ENCODE measurements at places on chromosomes 4 and X.

GRCh38 chr4:912548-913279 lies 19.4 kb downstream of the GAK start:
- DNase-seq = no peak

DNA sequence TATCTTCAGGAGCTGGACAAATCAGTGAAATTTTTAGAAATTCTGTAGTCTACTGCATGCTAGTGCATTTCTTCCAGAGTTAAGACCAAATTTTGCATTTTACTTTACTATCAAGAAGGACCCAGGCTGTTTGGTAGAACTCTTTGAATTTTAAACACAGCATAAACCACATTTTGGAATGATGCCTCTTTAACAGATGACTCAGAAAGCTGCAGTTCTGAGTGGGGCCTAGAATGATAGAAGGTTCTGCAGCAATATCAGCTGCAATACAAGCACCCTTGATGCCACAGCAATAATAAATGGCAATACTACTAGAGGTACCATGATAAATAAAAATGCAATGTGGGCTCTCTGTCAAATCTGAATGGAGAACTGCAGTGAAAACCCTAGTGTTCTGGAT lies 198.7 kb downstream of the TMA16 start:
- DNase-seq = no peak

DNA sequence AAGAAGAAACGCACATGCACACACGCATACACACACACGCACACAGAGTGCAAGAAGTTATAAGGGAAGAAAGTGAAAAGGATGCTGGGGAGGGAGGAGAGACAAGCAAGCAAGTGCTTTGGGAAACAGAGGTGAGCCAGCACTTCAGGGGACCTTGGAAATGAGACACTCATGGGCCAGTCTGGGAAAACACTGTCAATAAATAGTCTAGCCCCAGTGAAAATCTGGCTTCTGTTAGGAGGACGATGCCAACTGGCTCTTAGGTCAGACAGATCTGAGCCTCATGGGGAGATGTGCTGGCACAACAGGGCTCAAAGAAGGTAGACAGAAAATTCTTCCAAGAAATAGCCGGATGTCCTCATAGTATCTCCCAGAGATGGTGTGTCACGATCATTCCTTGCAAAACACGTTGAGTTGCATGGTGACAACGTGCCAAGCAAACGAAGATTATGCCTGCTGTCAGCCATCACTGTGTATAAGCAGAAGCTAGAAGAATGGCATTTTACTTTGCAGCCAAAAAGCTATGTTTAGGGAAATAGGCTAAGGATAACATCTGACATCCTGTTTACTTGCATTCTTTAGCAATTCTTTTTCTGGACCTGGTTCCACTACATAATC lies 557 bp upstream of the ARHGEF6 start:
- DNase-seq = no peak

DNA sequence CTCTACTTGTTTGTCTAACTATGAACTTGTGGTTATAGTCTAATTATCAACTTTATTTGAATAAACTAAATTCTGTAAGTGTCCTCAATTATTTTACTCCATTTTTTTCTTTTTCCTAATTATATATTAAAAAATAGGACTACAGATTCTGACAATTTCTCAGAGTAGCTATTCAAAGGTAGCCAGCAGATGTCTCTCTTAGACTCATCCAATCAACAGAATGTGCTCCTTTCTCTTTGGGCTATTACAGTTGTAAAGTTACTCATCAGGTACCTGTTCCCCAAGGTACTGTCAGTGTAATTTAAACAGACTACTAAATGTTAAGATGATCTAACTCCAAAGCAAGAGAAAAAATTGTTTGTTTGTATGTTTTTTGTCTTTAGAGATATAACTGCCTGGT lies 248.6 kb downstream of the PCDH18 start:
- no peak for DNase-seq

DNA sequence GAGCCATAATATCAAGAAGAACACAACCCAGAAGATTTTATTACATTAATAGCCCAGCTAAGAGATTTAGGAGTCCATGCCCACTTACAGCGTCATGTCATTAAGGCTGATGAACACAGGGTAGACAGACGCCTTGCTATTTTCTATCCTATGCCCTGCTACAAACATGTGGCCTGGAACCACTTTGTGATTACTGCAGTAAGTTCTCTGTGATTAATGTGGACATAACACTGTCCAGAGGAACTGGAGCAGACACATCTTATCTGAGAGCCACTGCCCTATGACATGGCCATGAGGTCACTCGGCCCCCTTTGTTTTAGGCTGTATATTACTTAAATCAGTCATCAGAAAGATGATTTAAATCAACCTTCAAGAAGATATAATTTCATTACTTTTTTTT lies 211.7 kb downstream of the MAML3 start:
- DNase-seq = no peak

All from cortex of kidney (tissue), 1 donor.